Sciatic nerve (tissue), 2 donors: ENCODE measurements at places on chromosomes 12 and 14. TPM values are rescaled to one million over a fixed set of nuclear protein-coding genes. Genes with fewer than 3 reads are reported as not detected.

GRCh38 chr14:37508503-37508902 is 86.5 kb downstream of the FOXA1 start:
- no peak for DNase-seq

Gene DAO
- not detected for total RNA-seq

Gene OR4E2
- total RNA-seq: not detected

Gene TMPRSS12
- not detected for total RNA-seq
